ENCODE measurements at places on chromosomes 16 and 17. TPM values are rescaled to one million over a fixed set of nuclear protein-coding genes. Genes with fewer than 3 reads are reported as not detected.

Gene SRCIN1
- total RNA-seq: 0.92 TPM

Gene ADAM11
- 0.33 TPM for total RNA-seq

Gene NME3
- total RNA-seq: 53.0 TPM

Gene ALDH3A1
- total RNA-seq: 0.14 TPM

Gene CACNG3
- total RNA-seq: not detected

All from activated CD4-positive, alpha-beta memory T cell treated with anti-CD3 and anti-CD28 coated beads for 36 hours (primary cell).